ENCODE measurements at places on chromosomes 7 and 10.

- peak; percentile 94 for DNase-seq
Measured at GRCh38 chr10:132665946-132666704, 119.8 kb downstream of the NKX6-2 start.

GRCh38 chr10:97318772-97319651 is at the start of gene FRAT1:
TSS of gene FRAT1 (plus strand) at chr10:97319271. CDS start at chr10:97319454, 183 bp downstream.
- peak; percentile 88 for DNase-seq

DNA sequence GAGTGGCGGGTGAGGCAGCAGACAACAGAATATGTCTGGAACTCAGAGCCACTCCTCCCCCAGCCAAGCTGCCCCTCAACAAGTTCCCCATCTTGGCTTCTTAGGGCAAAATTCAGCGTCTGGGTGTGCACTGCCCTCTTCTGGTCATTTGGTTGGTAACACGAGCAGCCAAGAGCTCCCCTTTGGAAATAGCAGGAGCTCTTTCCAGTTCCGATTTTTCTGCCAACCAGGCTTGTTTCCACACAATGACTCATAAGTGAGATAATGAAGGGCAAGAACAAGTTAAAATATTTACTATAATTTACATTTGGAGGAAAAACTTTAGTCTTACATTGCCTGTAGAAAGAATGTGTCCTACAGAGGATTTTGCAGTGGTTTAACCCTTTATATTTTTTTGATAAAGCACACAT is 70.5 kb downstream of the ADCYAP1R1 start:
- peak; percentile 80 for DNase-seq

DNA sequence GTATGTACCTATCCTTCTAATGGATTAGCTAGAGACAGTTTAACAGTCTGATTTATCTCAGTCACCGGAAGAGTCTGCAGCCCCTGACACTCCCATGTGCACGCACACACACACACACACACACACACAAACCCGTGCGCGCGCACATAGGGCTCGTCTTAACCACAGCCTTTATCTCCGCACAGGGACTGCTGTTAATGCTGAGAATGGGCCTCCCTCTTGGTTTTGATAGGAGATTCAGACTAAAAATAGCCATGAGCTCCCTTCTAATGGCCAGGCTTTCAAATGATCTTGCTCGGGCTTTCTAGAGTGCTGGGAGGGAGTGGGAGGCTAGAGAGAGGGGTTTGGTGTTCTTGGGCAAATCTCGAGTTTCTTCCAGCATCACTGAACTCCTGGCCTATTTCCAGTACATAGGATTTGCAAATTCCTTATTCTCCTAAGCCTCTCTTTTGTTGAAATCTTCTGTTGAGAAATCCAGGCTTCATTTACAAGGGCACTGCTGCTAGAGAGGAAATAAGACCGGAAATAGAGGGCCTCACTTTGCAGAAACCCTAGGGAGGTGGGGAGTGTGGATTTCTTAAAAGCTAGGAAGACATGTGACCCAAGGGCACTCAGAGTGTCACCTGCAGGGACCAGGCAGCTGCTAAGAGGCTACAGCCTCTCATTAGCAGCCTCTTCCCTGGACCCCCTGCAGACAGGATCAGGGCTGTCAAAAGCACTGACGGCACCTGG is 2.4 kb downstream of the TMEM72 start:
- DNase-seq, result no peak

DNA sequence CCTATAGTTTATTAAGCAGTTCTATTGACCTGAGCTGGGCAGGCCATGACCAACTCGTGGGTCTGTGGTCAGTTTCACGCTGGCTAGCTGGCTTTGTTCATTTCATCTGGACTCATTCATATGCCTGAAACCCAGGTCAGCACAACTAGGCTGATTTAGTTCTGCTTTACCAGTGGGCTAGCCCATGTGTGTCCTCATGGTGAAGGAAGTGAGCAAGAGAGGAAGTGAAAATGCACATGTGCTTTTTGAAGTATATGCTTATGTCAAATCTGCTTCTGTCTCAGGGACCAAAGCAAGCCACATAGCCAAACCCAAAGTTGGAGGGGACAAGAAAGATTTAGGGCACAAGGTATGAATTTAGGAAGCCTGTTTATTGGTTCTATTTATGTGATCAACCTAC is 154.5 kb downstream of the RNF133 start:
- DNase-seq, result no peak

DNA sequence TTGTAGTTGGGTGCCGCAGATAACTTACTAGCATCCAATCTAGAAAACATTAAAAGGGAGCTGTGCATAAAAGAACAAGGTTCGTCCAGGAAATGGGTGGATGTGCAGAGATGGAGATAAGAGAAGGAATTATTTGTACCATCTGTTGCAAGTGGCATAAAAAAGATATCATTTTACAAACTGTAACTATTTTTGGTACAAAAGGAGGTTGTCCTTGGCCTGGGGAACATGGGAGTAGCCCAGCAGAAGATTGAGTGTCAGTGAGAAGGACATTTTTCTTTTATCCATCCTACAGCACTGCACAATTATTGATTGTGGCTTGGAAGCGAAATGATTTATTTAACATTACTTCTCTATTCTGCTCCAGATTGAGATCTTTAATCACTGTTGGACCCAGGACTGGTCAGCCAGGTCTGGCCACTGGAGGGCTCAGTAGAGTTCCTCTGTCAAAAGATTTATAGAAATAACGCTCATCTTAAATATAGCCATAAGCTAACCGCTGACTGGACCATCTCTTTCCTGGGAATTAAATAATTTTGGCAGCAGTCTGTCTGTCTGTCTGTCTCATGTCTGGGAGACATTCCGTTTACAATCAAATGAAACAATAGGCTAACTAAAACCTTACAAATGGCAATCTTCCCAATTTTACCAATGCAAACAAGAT is 254.1 kb downstream of the KIAA1217 start:
- no peak for DNase-seq

DNA sequence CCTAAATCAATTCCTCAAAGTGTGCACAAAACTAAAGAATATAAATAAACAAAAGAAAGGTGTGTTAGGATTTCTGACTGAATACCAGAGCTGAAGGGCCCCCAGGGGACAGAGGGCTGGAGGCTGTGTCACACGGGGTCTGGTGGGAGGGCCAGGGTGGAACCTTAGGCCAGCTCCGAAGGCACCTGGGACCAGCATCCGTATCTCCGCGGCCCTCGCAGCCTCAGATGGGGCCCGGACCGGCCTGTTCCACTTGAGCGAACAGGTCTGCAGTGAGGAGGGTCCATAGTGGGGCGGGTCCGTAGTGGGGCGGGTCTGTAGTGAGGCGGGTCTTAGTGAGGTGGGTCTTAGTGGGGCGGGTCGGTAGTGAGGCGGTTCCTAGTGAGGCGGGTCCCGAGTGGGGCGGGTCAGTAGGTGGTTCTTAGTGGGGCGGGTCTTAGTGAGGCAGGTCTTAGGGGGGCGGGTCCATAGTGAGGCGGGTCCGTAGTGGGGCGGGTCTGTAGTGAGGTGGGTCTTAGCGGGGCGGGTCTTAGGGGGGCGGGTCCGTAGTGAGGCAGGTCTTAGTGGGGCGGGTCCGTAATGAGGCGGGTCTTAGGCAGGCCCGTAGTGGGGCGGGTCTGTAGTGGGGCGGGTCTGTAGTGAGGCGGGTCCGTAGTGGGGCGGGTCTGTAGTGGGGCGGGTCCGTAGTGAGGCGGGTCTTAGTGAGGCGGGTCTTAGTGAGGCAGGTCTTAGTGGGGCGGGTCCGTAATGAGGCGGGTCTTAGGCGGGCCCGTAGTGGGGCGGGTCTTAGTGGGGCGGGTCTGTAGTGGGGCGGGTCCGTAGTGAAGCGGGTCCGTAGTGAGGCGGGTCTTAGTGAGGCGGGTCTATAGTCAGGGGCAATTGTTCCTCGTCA is 15.1 kb downstream of the GPR146 start:
- DNase-seq, result peak; percentile 26

- peak; percentile 47 for DNase-seq
Measured at GRCh38 chr7:119664601-119665000, 608.4 kb upstream of the KCND2 start.

DNA sequence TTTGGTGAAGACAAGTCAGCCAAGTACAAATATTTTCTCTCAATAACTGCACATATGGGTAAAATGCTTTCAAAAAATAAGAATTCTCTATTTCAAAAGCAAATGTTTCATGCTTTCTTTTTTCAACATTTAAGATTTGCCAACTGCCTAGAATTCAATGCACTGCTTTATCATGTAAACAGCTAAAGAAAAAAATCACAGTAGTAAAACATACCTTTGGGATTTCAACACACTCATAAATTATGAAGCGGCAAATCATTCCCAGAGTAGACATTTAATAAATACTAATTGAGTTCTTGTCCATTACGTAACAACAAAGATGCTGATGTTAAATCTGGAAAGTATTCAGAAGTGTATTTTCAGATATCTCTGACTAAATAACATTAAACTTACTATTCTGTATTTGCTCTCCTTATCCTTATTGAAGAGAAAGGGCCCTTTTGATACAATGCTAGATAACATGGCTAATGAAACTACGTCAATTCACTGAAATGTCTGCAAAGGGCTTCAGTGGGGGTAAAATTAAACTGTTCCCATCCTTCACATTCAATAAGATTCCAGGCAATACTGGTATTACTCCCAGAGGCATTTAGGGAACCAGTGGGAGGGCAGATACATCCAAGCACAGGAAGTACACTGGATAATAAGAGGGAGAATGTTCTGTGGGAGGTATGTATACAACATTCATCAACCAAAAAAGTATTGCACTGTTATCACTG is 13.9 kb downstream of the NAPEPLD start:
- DNase-seq, result no peak

DNA sequence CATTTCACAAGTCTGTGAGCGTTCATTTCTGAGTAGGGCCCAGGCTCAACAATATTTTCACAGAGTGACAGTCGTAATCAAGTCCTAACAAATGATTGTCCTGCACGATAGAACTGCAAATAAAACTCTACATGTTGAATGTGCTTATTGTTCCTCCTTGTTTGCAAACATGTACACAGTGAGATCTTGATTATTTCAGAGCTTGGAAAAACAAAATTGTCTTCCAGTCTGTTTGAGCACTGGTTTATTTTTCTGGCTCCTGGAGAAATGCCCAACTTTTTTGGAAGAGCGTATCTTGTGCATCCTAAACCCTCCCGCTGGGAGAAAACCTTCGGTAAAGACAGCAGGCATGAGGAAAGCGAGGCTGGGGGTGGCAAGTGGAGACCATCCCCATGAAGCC is 91.1 kb downstream of the TEX36 start:
- no peak for DNase-seq

GRCh38 chr7:24718977-24719491 is 38.2 kb downstream of the GSDME start:
- no peak for DNase-seq

- DNase-seq, result no peak
Measured at GRCh38 chr10:79285315-79286197, 61.7 kb upstream of the PPIF start.

- DNase-seq, result no peak
Measured at GRCh38 chr7:114916261-114916892, 5.5 kb upstream of the MDFIC start.

- no peak for DNase-seq
Measured at GRCh38 chr10:42795701-42796100, 13.1 kb downstream of the BMS1 start.

- peak; percentile 2 for DNase-seq
Measured at GRCh38 chr10:120503689-120504088, 46.7 kb downstream of the PLPP4 start.

DNA sequence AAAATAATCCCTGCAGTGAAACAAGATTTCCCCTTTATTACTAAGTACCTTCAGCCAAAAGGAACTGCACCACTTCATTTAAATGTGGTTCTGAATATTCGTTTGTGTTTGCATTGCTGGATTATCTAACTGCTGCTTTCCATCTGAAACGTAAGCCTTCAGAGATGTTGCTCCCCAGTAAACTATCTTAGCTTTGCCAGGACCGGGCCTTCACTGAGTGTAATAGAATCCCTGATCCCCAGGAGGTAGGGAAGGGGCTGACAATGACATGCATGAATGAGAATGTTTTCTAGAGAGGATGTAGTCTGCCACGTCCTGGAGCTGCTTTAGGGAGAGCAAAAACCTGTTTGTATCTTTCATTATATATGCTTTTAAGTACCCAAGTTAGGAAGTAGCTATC is 19.5 kb upstream of the INSYN2A start:
- no peak for DNase-seq

GRCh38 chr7:140542228-140542603 is 62.9 kb upstream of the MKRN1 start:
- DNase-seq, result peak; percentile 57

DNA sequence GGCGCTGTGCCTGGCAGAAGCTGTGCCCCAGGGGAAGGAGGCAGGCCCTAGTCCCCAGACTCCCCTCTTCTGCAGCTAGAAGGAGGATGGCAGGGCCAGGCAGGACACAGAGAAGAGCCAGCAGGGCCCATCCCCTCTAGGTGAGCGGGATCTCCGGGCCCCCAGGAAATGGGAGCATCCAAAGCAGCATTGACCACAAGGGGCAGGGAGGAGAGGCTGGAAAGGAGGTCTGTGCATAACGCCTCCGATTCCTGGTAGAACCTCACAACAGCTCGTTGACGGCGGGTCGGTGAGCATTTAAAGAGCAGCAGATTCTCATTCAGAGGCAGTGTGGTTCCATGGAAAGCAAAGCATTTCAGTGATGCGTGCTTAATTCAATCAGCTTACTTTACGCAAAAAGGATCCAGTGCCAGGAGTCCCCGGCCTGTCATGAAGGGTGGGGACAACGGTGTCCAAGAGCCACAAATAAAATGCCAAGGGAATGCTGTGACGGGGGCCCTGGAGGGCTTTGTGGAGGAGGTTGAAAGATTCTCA is 41.0 kb downstream of the CLRN3 start:
- DNase-seq, result no peak

DNA sequence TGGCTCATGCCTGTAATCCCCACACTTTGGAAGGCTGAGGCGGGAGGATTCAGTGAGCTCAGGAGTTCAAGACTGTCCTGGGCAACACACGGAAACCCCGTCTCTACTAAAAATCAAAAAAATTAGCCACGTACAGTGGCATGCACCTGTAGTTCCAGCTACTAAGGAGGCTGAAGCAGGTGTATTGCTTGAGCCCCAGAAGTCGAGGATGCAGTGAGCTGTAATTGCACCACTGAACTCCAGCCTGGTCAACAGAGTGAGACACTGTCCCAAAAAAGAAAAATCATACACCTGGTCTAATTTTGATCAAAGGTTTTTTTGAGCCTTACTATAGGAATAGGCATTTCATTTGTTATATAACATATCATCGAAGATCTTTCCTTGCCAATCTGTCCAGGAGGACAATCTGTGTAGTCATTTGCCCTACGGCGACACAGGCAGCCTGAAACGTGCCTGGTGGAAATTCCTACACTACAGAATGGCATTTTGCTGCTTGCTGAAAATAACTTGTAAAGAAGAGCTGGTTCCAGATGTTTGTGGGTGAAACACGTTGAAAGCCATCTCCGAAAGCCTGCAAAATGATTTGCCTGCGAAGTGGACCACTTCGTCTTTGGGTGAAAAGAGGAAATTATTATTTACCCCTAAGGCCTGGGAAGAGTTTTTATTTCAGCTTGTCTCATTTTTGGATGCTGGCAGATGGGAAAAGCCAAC is 31.3 kb upstream of the GDI2 start:
- peak; percentile 77 for DNase-seq

- DNase-seq, result peak; percentile 59
Measured at GRCh38 chr10:101441541-101442455, 87.8 kb downstream of the BTRC start.

DNA sequence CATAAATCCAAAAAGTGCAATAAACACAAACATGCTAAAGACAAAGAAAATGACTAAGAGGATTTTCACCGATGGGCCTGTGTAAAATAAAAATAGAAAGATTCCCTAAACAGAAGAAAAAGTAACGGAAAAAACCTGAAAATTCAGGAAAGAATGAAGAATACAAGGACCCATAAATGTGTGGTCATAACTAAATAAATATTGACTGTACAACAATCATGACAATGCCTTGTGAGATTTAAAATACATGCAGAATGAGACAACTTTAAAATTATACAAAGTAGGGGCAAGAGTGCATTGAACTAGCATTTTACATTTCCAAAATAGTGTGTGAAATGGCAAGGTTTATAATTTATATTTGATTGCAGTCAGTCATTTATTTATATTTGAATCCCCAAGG is 409.1 kb upstream of the ANKRD30A start:
- no peak for DNase-seq
